PC-9 (cell line): ENCODE measurements at places on chromosomes 1 and 21. TPM values are rescaled to one million over a fixed set of nuclear protein-coding genes. Genes with fewer than 3 reads are reported as not detected.

DNALI1 gene
- not detected in 2 replicates for total RNA-seq

CFHR5 gene
- not detected in 2 replicates for total RNA-seq

MMP23B gene
- 4.6 and 4.9 TPM in 2 replicates for total RNA-seq

DNA sequence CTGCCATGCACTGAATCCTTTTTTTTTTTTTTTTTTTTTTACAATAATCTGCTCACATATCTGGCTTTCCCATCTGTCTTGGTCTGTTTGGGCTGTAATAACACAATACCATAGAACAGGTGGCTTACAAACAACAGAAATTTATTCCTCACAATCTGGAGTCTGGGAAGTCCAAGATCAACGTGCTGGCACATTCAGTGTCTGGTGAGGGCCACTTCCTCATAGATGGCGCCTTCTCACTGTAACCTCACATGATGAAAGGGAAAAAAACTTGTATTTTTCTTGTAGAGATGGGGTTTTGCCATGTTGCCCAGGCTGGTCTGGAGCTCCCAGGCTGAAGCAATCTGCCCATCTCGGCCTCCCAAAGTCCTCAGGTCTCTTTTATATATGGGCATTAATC is 13.0 kb upstream of the PARP1 start:
- no peaks in the 10 kb centered on the region for H3K27me3 ChIP-seq
- H3K4me3 ChIP-seq = no peak overlapping the region
- H3K36me3 ChIP-seq = no peaks in the 10 kb centered on the region
- H3K27ac ChIP-seq = no peak overlapping the region

DIRAS3 gene
- total RNA-seq = not detected in 2 replicates

DNA sequence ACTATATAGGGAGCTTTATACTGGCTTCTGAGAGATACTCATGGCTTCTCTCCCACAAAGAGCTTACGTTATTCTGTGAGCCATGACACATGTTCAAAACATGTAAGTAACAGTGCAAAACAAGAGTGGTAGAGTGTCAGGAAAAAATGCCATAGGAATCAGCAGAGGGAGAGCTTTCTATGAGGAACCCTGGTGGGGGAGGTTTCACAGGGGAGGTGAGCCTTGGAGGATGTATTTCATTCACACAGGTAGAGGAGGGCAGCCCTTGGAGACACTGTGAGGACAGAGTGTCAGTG is 72.7 kb upstream of the LYST start:
- no peak for DNase-seq
- no peaks in the 10 kb centered on the region for H3K27me3 ChIP-seq
- H3K4me1 ChIP-seq = 0 out of 2 replicates have a peak, but pooled peaks cover 8% of the 10 kb centered on the region
- no peak overlapping the region for H3K27ac ChIP-seq
- no peaks in the 10 kb centered on the region for H3K36me3 ChIP-seq
